Lower lobe of right lung (tissue), 2 donors: ENCODE measurements at places on chromosomes 7 and 10. TPM values are rescaled to one million over a fixed set of nuclear protein-coding genes. Genes with fewer than 3 reads are reported as not detected.

DNA sequence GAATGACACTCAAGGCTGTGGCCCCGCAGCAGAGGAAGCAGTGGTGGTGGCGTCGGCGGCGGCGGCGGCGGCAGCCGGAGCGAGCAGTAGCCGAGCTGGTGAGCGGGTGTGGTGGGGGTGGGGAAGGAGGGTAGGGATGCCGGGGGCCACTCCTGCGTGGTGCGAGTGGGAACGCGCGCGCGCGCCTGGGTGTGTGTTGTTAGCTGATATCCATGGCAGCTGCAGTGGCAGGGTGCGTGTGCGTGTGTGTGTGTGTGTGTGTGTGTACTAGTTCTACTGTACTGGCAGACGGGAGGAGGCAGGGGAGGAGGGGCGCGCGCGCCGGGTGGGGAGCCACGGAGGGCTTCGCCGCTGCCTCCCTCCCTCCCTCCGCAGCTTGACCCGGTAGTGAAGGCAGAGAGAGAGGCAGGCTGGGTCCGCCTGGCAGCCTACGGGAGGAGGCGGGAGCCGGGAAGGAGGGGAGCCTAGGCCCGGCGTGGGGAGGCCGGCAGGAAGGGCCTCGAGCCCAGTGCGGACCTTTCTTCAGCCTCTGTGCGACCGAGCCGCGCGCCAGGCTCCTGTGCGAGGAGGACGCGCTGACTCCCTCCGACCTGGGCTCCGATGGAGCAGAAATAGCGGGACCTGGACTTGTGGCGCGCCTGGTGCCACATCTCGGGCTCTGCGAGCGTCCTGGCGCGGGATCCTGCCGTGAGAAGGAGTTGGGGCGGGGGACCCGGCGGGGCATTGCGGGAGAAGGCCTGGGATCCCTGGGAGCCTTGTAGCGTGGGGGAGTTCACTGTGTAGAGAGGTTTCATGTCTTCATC, at the start of gene MAGI2:
Gene MAGI2 (minus strand): TSS at position 110 of the 803 bp plus-strand sequence. CDS start 347 bp downstream, outside the sequence.
- DNase-seq, result peak; percentile 83
- H3K27me3 ChIP-seq, result no peaks in the 10 kb centered on the region
- peaks cover 6% of the 10 kb centered on the region for H3K36me3 ChIP-seq
- peak within 1 kb of the TSS; percentile 72 for H3K4me3 ChIP-seq

GRCh38 chr7:147912946-147913638, 677.5 kb upstream of the C7orf33 start:
- no peaks in the 10 kb centered on the region for H3K36me3 ChIP-seq
- H3K27me3 ChIP-seq, result no peaks in the 10 kb centered on the region
- DNase-seq, result no peak
- no peak overlapping the region for H3K4me3 ChIP-seq

- H3K36me3 ChIP-seq, result peaks cover 43% of the 10 kb centered on the region
- no peak for DNase-seq
- H3K27me3 ChIP-seq, result no peaks in the 10 kb centered on the region
- no peak overlapping the region for H3K4me3 ChIP-seq
Measured at GRCh38 chr7:92010215-92010614, 69.6 kb downstream of the AKAP9 start.

MYO3A gene
- total RNA-seq, result 0.44 TPM

PPIA gene
- total RNA-seq, result 964 TPM

PAPOLB gene
- 0.24 TPM for total RNA-seq

FFAR4 gene
- 13.7 TPM for total RNA-seq
